Activated T-helper 17 cell treated with anti-CD3 and anti-CD28 coated beads, Interleukin-2, amount 50 U/mL, for 72 hours (primary cell): ENCODE measurements at places on chromosomes 4 and X. TPM values are rescaled to one million over a fixed set of nuclear protein-coding genes. Genes with fewer than 3 reads are reported as not detected.

GRCh38 chr4:119744580-119744979 is 116.0 kb upstream of the PDE5A start:
- no peak for ATAC-seq

- no peak for ATAC-seq
Observed at GRCh38 chrX:150759568-150760416, 66.6 kb downstream of the MTMR1 start.

DNA sequence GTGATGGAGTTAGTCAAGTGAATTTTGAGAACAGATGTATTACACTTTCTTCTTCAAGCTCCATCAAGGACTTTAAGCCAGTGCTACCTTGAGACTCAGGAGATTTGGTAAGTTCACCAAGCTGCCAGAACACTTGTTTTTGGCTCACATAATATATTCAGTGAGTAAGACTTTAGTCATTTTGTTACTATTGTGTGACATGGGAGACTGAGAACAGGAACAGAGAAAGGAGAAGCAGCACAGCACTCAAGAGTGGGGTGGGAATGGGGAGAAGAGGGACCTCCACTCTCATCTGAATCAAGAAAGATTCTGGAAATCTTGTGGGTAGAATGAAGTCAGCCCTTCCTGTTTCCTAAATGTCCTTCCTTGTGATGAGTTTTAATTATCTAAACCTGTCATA is 87.3 kb upstream of the TET2 start:
- ATAC-seq = peak; percentile 57

XAGE1B gene
- total RNA-seq = not detected

- no peak for ATAC-seq
Observed at GRCh38 chrX:14528629-14529289, 577 bp upstream of the GLRA2 start.
